ENCODE measurements at places on chromosomes 6 and 20. TPM values are rescaled to one million over a fixed set of nuclear protein-coding genes. Genes with fewer than 3 reads are reported as not detected.
A peak's percentile ranks its signal among the peaks of the same experiment; 100 is the strongest.

DNA sequence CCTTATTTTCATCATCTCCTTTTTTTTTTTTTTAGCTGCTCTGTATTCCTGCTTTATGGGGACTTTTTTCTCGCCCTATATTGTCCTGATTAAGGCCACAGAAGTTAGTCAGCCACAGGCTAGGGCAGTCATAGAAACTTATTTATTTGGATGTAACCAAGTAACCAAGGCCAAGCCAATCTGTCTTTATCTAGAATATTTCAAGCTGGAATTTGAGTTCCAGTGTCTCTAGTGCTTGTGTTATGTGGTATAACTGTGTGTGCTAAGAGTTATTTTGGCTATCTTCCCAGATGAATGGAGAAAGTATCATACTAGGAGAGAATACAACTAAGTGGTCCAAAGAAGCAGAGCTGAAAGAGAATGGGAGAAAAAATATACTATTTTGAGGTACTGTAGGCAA is 751.5 kb downstream of the CBLN4 start:
- DNase-seq = no peak

DNA sequence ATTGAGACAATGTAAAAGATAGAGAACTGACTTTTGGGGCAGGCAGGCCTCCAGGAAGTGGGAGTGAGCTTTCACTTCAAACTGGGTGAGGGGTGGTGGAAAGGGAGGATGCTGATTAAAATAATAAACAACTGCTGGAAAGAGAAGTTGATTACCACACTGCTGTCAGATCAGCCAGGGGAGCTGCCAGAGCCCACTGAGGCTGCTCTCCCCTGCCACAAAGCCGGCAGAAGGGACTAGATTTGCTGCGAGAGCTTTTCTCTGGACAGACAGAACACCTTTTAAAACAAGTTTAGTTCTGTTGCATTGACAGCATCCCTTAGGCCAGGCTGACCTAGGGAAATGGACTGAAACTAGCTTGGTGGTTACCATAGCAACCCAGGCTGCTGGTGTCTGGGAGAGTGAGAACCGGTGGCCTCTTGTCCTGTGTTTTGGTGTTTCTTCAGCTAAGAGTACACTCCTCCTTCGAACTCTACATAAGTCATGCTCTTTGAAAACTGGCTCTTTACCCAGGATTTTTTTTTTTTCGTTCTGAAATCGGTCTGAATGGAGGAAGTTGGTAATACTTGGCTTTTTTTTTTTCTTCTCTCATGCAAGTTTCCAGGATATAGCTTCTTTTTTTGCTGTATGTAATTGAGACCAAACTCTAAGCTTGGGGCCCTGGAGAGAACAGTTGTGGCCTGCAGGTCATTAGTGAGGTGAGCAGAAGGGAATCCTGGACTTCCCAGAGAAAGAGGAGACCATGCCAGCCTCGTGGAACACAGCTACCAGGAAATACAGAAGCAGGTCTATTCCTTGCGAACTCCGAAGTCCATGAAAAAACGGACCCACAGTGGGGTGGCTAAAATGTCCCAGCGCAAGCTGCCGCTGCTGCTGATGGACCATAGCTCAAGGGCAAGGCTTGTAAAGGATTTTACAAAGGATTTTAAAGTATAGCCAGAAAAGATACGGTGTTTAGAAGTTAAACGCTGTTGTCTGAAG is 374.4 kb downstream of the UTRN start:
- peak; percentile 42 for DNase-seq

The LY6G5C gene
- 1.1 TPM for total RNA-seq

The GRM1 gene
- 0.51 TPM for total RNA-seq

The CD40 gene
- total RNA-seq = 49.7 TPM

DNA sequence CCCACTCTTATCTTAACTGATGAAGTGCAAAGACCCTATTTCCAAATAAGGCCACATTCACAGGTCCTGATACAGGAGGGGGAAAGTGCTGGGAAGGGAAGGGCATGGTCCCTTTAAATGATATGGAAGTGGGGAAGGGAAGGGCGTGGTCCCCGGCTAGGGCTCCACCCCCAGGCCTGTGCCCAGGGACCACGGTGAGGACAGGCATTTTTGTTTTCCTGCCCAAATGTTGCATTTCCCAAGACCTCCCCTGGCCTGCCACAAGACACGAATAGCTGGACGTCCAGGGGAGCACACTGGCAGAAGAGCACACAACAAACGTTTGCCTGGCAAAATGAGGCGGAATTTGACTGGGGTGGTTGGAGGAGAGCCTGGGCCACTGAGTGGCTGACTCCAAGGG is 16.1 kb upstream of the HFE start:
- DNase-seq = no peak

GRCh38 chr6:104597541-104598050 is 262.1 kb downstream of the HACE1 start:
- DNase-seq = no peak

GRCh38 chr6:63716169-63716568 is 80.6 kb downstream of the PHF3 start:
- no peak for DNase-seq
